ENCODE measurements at places on chromosomes 3 and 15.

- DNase-seq = no peak
Observed at GRCh38 chr3:46517016-46517783, 19.4 kb downstream of the RTP3 start.

- DNase-seq = no peak
Observed at GRCh38 chr15:95448531-95449229, 881.8 kb upstream of the NR2F2 start.

DNA sequence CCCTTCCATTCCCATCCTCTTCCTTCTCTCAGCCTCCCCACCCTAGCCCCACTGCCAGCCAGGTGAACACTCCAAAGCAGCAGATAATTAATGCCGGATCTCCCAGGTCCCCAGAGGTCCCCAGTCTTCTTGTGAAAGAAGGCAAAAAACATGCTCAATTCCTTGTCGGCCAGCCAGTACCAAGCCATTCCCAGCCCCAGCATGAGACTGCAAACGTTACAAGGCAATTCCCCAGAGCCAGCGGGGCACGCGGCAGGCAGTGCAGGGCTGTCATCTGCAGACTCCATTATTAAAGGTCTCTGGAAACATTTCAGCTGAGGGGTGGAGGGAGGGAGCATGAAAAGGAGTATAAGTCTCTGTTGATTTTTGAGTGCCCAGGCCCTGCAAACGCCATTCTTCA lies 117.8 kb downstream of the XXYLT1 start:
- no peak for DNase-seq

- DNase-seq = no peak
Observed at GRCh38 chr3:150429767-150430671, 21.9 kb downstream of the TSC22D2 start.

- no peak for DNase-seq
Observed at GRCh38 chr3:126706631-126707030, 2.6 kb downstream of the CHCHD6 start.

DNA sequence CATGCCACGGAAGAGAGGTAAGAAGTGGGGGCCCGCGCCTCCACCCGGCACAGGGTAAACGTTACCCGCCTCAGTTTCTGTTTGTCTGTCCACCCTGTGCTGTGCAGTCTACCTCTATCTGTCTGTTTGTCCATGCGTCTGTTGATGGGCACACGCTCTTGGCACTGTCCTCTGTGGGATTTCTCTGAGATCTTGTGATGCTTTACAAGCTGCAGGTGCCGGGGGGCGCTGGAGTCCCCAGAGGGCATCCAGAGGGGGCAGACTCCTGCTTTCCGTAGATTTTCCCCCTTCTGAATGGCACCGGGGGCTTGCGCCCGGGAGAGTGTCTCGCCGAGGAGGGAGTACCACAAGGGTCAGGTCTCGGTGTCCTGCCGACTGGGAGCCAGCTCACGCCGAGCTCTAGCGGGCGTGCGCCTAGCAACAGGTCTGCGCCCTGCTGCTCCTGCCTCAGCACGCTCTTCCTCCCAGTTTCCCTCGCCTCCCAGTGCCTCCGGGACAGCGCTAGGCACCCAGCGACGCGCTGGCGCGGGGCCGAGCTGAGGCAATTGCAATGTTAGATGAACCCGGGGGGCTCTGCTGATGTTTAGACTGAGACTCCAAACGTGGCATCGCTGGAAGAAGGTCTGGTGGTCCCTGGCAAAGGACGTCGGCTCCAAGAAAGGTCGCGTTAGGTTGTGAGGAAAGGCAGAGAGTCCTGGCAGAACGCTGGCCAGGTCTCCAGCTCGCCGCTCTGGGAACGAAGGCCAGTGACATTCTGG lies 667 bp downstream of the CEMIP start:
- DNase-seq = no peak

Data from ascending aorta (tissue), 2 donors.